ENCODE measurements at places on chromosomes 16 and 17. TPM values are rescaled to one million over a fixed set of nuclear protein-coding genes. Genes with fewer than 3 reads are reported as not detected.

GRCh38 chr16:49842972-49843371 is 12.9 kb downstream of the ZNF423 start:
- H3K4me1 ChIP-seq, result no peaks in the 10 kb centered on the region
- H3K36me3 ChIP-seq, result peaks cover 1% of the 10 kb centered on the region
- H3K27me3 ChIP-seq, result no peaks in the 10 kb centered on the region
- H3K4me3 ChIP-seq, result no peak overlapping the region
- no peak for DNase-seq

DNA sequence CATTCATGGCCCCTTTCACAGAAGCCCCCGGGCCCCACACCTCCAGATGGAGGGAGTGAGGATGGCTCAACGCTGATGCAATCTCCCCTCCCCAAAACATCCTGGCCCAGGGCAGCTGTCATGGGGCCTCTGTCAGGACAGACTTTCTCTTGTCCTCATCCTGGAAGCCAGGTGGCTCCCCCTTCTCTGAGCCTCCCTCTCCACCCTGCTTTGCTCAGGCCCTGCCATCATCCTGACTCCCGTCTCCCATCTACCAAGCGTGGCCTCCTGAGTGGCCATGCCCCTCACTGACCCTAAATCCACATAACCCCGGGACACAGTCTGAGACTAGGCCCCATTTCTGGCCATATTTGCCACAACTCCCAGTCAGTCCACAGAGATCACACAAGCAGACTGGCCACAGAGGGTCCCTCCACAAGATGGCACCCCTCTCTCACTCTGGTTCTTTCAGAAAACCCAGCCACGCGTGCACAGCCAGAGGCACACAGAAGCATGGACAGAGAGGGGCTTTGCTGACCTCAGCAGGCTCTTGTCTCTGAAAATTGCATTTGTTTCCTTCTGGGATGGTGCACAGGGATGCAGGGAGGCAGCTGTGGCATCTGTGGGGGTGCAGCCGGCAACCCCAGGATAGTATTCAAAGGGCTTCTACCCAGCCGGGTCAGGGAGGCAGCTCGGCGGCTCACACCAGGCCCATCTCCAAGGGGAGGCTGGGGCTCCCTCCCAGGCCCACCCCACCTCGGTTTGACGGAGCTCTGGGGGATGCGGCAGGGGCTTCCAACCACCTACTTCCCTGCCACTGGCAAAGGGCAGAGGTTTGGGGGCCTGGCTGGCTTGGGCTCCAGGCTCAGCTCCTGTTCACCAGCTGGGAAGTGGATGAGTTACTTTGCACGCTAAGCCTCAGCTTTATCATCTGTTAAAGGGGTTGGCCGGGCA is 16.9 kb downstream of the DOC2B start:
- no peaks in the 10 kb centered on the region for H3K27me3 ChIP-seq
- H3K36me3 ChIP-seq, result no peaks in the 10 kb centered on the region
- H3K4me1 ChIP-seq, result no peaks in the 10 kb centered on the region
- no peak for DNase-seq

DNA sequence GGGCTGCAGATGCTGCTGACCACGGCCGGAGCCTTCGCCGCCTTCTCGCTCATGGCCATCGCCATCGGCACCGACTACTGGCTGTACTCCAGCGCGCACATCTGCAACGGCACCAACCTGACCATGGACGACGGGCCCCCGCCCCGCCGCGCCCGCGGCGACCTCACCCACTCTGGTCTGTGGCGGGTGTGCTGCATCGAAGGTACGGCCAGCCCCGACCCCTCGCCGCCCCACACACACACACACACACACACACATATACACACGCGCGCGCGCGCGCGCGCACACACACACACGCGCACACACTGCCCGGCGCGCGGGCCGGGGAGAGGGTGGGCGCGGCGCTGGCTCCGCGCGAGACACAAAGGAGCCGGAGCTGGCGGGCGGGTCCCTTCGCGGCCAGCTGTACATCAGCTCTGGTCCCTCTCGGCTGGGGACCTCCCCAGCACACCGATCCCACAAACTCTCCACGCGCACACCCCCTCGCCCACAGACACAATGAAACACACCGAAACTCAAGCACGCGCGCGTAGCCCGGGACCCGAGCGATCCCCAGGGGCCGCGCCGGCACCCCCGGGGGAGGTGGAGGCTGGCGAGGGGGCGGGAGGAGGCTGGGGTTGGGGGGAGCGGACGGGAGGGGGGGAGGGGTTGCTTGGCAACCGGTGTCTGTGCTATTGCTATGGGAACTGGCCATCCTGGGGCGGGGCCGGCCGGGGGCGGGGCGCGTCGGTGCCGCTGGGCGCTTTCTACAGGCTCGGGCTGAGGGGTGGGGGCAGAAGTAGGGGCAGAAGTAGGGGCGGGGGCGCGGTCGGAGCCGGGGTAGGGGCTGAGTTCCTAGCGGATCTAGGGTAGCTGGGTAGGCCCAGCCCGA is 658 bp downstream of the CACNG4 start:
- H3K27me3 ChIP-seq, result no peaks in the 10 kb centered on the region
- H3K36me3 ChIP-seq, result no peaks in the 10 kb centered on the region
- no peak overlapping the region for H3K27ac ChIP-seq
- DNase-seq, result no peak

FBXW10B gene
- 1.7 TPM for total RNA-seq

DNA sequence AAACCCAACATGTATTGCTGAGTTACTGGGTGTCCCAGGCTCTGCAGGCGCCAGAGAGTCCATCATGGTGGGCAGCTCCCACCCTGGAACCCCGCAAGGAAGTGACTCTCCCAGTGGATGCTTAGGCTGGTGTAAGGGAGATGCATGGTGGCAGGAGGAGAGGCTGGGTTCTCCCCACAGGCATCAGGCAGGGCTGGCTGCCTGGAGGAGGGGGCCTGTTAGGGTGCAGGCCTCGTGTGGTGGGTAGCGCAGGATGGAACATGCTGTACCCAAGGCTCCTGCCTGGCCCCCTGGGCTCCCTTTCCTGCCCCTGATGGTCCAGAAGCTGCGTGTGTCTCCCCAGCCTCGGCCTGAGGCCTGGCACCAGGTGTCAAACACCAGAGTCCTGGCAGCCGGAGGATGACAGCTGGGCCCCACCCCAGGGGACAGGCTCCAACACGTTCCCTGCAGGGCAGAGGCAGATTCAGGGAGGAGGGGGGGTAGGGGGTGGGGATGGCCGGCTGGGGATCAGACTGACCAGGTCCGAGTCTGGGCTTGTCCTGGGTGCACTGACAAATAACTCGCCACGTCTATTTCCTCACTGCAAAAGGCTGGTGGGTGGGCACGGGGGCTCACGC is 40.2 kb upstream of the CIBAR2 start:
- H3K4me3 ChIP-seq, result no peak overlapping the region
- no peaks in the 10 kb centered on the region for H3K36me3 ChIP-seq
- H3K4me1 ChIP-seq, result peaks cover 2% of the 10 kb centered on the region
- no peaks in the 10 kb centered on the region for H3K27me3 ChIP-seq

DNA sequence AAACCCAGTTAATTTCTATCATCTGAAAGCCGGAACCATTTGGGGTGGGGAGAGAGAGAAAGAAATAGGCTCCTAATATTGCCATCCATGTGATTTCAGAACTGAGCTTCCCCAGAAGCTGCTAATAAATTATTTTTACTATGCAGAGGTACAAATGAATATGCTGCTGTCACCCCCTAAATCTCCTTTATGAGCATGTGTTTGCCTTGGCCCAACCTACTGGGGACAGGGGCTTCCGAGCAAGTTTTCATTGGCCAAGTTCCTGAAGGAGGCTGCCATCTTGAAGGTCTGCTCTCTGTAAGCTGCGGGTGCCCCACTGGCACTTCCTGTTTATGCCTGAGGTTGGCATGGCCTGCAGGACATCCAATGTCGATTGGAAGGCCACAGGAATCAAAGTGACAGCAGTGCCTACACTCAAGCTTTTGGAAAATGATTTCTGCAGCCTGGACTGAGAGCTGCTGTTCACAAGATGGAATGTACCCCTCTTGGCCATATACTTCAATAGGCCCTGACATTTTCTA is 194.7 kb downstream of the XYLT1 start:
- no peaks in the 10 kb centered on the region for H3K36me3 ChIP-seq
- no peak for DNase-seq
- no peak overlapping the region for H3K4me3 ChIP-seq
- H3K4me1 ChIP-seq, result peaks cover 2% of the 10 kb centered on the region
- no peaks in the 10 kb centered on the region for H3K27me3 ChIP-seq

AOC2 gene
- total RNA-seq, result 1.8 TPM

- H3K27ac ChIP-seq, result peak overlapping the region; percentile 34
- no peaks in the 10 kb centered on the region for H3K27me3 ChIP-seq
- H3K36me3 ChIP-seq, result no peaks in the 10 kb centered on the region
- DNase-seq, result no peak
- no peaks in the 10 kb centered on the region for H3K4me1 ChIP-seq
Measured at GRCh38 chr17:73340093-73340596, 28.3 kb upstream of the CDC42EP4 start.

ATP2A1 gene
- total RNA-seq, result 0.97 TPM

TRPV2 gene
- total RNA-seq, result 33.4 TPM

DNA sequence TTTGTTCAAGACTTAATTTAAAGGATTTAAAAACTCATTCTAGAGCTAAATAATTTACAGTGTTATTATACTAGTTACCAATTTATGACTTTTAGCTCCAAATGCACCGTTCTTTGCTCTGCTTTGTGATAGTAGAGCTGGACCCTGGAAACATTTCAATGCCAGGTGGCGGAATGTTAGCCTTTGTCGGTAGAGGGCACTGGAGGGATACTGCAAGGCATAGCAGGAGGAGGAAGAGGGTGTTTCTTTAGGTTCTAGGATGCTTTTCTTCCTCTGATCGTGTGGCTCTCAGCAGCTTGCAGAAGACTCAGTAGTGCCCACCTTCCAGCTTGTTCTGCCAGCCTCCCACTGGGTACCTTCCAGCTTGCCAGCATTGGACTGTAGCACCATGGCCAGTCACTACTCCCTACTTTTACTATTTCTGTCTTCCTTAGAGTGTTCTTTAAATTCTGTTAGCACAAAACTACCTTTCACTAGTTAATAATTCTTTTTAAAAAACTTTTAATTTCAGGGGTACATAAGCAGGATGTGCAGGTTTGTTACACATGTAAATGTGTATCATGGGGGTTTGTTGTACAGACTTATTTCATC is 325.3 kb downstream of the UTP18 start:
- H3K4me3 ChIP-seq, result no peak overlapping the region
- H3K27me3 ChIP-seq, result no peaks in the 10 kb centered on the region
- H3K27ac ChIP-seq, result no peak overlapping the region
